ENCODE measurements at places on chromosomes 2 and 18.

GRCh38 chr18:24561369-24561965, 101.0 kb downstream of the HRH4 start:
- no peak for DNase-seq

- DNase-seq = no peak
Observed at GRCh38 chr2:12651641-12652040, 65.1 kb upstream of the TRIB2 start.

- no peak for DNase-seq
Observed at GRCh38 chr18:25345081-25345866, 6.7 kb downstream of the ZNF521 start.

- no peak for DNase-seq
Observed at GRCh38 chr2:144504218-144504641, 15.7 kb downstream of the ZEB2 start.

DNA sequence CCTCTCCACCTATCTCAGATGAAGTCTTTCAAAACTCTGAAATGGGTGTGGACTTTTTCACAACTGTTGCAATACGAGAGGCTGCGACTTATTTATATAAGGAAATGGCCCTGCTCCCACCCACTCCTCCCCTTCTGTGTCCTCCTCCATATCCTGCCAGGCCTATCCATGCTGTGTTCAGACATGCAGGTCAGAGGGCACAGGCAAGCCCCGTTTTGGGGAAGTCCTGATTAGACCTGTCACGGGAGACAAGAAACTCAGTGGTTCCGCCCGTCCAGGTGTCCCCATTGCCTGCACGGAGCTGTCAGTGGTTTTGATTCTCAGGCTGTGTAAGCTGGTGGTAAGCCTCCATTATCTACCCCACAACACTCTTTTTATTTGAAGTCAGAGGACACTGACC, 99.6 kb upstream of the MGAT5 start:
- no peak for DNase-seq

- no peak for DNase-seq
Observed at GRCh38 chr2:129877795-129878775, 101.4 kb upstream of the RAB6C start.

GRCh38 chr2:19807346-19807745, 94.4 kb downstream of the TTC32 start:
- no peak for DNase-seq

DNA sequence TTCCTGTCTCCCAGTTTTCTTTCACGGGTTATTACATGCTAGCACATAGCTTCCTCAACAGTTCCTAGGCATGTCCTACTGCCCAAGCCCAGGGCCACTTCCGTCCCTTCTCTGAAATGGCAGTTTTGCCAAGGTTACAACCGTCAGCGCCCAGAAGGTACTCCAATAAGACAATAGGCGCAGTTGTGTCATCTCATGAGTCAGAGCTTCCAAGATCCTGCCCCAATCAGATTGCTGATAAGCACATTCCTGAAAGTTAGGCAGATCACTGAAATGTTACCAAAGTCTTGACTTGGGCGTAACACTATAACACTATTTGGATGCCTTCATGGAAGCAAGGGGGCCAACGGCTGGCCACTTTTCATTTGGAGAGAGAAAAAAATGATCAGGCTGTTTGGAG, 34.2 kb downstream of the GKN2 start:
- no peak for DNase-seq

DNA sequence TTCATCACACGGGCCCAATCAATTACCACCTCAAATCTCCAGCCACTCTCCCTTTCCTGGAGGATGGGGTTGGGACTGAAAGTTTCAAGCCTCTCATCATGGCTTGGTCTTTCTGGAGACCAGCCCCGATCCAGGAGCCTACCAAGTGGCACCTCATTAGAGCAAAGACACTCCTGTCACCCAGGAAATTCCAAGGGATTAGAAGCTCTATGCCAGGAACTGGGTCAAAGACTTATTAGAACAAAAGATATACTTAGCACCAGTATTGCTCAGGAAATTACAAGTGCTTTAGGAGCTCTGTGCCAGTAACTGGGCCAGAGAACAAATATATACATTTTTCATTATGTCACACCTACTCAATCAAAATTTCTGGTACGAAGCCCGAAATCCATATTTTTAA, 14.3 kb downstream of the SLC25A52 start:
- no peak for DNase-seq

- no peak for DNase-seq
Observed at GRCh38 chr2:44799105-44799504, 142.4 kb upstream of the SIX3 start.

GRCh38 chr2:16005816-16006536, 65.6 kb downstream of the MYCN start:
- no peak for DNase-seq

GRCh38 chr2:136693966-136694365, 71.4 kb upstream of the THSD7B start:
- no peak for DNase-seq

DNA sequence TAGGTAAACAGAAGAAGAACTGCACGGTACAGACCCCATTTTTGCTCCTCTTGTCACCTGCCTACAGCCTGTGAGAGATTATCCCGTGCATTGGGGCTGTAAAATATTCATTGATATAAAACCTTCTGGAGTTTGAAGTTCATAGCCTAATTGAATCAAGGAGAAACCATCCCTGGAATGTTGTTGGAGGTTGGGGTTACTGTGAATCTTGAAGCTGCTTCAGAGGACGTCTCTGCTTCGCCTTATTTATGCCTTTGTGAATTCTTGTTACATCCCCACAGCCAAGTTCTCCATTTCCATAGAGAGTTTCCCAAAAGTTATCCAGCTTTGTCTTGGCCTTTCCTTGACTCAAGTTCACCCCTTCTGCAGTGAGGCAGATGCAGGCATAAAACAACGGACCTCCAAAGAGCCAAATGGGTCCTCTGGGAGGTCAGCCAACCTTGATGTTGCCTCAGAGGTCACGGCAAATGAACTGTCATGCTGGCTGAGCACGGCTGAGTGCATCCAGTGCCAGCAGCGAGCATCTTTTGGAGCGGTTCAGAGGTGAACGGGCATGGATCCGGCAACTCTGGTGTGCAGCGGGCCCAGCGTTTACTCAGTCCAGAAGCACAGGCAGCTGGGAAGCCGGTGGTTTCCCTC, 317.6 kb downstream of the PRKCE start:
- DNase-seq = no peak

Data from DMS 273 treated with DMSO at 0.1 percent for 48 hours (cell line).